IMR-90 (cell line): ENCODE measurements at places on chromosomes 2 and 18. TPM values are rescaled to one million over a fixed set of nuclear protein-coding genes. Genes with fewer than 3 reads are reported as not detected.

DNA sequence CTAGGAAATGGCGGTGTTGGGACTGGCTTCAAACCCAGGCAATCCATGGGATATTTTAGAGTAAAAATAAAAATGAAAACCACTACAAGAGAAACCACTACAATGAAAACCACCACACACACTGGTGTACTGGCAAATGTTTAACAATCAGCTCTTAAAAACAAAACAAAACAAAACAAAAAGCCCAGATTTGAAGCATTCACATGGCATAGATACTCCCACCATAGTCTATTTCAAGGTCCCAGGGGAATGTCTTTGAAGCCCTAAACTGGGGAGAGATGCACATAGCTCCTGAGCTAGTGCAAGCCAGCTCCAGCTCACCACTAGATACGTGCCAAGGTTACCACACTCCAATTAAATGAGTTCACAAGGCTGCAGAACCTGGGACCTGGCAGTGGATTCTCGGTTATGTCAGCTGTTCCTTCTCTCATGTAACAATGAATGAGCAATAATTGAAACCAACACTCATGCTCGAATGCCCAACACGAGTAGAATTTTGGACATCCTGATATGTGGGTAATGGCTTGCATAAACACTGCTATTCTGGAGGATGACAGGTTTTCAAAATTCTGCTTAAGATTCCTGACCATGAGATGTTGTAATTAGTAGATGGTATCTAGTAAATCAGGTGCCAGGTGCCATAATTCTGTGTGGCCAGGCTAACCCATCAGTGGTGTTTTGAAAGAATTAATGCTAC is 102.2 kb downstream of the OSBPL6 start:
- DNase-seq = no peak

Gene SLC4A5
- 0.18 TPM in 1 of 2 replicates, not detected in the other for total RNA-seq

GRCh38 chr2:52964916-52965530 is 802.6 kb upstream of the CHAC2 start:
- DNase-seq = no peak

Gene PSMA8
- total RNA-seq = not detected in 2 replicates

DNA sequence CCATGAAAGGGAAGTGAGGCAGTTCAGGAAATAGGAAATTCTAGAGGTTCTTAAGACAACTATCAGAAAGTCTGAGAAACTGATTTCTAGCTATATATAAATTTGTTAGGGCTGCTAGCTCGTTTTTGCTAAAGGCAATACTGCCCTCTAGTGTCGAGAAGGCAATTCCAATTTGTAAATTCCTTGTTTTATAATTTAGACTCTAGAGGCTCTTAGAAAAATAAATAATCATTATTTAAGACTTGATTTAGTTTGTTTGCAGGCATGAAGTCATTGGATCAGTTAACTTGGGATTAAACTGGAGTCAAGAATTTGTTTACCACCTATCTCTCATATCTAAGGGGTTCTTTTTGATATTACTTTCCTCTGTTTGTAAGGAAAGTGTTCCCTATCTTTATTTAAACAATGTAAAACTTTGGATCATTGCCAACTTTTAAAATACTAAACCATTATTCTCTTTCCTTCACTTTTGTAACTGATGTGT is 66.2 kb downstream of the ACVR2A start:
- DNase-seq = peak; percentile 77

DNA sequence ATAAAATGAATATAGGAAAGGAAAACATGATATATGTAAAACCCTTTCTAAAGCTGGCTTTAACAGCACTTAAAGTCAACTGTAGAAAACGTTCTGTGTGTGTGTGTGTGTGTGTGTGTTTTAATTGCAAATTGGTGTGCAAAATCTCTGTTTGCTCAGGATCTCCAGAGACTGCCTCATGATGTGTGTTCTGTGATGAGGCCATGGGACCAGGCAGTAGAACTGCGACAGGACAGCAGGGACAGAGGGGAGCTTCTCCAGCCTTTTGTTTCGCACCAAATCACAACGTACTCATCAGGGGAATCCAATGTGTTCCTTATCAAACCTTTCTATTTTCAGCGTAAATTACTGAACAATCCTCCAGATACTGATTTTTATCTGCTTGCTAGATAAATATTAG is 66.7 kb downstream of the NXPH2 start:
- DNase-seq = no peak

Gene RSAD2
- total RNA-seq = not detected in 2 replicates

DNA sequence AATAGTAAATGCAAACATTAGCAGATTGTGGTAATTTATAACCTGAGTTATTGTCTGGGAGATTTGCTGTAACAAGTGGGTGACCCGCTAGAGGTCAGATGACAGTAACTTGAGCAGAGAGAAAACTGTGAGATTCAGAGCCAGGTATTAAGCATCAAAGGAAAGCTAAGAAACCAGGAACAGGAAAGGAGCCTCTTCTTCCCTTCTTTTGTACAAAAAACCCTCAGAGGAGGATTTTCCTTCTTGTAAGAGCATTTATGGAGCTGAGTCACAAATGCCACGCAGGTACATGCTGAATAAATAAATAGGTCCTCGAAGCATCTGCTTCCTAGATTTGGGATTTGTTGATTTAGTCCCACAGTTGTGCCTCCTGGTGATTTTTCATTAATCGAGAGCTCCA is 146.5 kb downstream of the SH3BP4 start:
- DNase-seq = no peak

Gene IRS1
- total RNA-seq = 21.1 and 29.4 TPM in 2 replicates

DNA sequence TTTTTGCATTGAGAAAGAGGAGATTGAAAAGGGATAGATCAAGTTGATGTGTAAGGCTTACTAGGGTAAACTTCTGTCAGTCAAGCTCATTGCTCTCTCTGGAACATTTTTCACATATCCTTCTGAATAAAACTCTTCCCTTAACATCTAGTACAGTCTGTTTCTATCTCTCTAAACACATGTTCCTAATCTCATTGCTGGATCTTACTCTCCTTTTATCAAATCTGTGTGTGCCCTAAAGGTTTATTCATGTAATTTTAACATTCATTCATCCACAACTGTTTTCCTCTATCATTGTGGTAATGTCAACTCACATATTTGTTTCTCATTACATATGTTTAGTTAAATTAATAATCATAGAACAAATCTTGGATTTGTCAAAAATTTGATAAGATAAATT is 277.9 kb upstream of the GULP1 start:
- no peak for DNase-seq

DNA sequence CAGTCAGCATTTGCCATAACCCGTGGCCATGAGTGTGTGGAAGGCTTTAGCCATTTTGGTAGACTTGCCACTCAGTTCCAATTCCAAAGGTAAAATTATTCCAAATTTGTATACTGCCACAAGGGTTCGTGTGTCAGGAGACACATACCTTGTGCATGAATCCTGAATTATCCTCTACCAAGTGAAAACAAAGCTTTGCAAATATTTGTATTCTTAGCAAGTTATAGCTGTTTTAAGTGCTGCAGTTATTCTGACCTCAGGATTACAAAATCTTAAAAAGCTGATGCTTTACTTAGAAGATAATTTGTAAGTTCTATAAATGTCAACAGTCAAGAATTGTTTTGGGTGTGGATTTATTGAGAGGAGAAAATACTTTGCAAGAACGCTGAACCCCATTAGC is 100.6 kb downstream of the ANTXR1 start:
- DNase-seq = no peak

GRCh38 chr2:97691166-97691565 is 21.7 kb downstream of the C2orf92 start:
- no peak for DNase-seq

GRCh38 chr2:170362871-170363631 is 185.1 kb downstream of the MYO3B start:
- DNase-seq = no peak

DNA sequence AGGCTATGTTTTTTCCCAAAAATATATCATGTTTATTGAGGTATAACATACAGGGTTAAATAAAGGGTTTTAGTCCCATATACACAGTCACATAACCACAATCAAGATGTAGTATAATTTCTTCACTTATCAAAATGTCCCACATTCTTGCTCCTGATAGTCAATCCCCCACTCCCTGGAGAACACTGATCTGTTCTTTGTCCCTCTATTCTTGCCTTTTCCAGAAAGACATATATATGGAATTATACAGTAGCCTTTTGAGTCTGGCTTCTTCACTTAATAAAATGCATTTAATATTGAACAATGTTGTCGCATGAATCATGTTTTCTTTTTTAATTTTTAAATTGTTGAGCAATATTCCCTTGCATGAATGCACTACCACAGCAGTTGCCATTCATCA is 1059.7 kb downstream of the TSN start:
- DNase-seq = no peak

- DNase-seq = peak; percentile 18
These were observed 33.1 kb upstream of the SMAD7 start for GRCh38 chr18:48983793-48984437.

Gene NXPH2
- total RNA-seq = not detected in 2 replicates
